Endothelial cell (in vitro differentiated cells): ENCODE measurements at places on chromosomes 7 and 10. TPM values are rescaled to one million over a fixed set of nuclear protein-coding genes. Genes with fewer than 3 reads are reported as not detected.

DNA sequence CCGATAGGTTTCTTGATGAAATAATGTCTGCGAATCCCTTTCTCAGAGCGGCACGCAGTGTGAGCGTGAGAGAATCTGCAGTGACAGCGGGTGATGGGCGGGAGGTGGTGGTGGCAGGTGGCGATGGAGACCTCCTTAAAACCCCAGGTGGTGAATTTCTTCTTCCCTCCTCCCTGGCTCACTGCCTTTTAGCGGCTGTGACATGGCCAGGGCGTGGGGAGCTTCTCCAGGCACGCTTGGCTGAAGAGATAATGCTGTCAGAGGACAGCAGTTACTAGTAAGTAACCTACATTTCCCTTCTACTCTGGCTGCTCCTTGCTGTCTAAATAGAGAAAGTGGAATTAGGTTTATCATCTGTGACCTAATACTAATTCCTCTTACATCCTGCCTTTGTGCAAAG is 141.4 kb upstream of the INSYN2A start:
- H3K27me3 ChIP-seq, result no peaks in the 10 kb centered on the region
- no peaks in the 10 kb centered on the region for H3K36me3 ChIP-seq
- H3K4me1 ChIP-seq, result peaks cover 10% of the 10 kb centered on the region
- H3K27ac ChIP-seq, result no peak overlapping the region
- no peak overlapping the region for H3K4me3 ChIP-seq

DNA sequence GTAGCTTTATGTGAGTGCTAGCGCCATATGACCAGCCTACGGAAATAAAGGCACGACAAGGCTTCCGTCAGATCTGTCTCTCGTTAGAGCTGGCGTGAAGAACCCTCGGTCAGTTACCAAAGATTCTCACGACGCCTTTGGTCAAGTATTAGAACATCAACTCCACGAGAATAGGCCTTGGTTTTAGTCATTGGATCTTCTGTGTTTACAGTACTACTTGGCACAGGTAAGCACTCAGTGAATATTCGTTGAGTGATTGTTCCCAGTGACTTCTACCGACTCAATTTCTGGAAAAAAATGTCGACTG is 316 bp downstream of the RBM48 start:
- H3K27ac ChIP-seq, result peak overlapping the region; percentile 99
- DNase-seq, result no peak
- H3K4me3 ChIP-seq, result peak overlapping the region; percentile 96
- H3K4me1 ChIP-seq, result peaks cover 18% of the 10 kb centered on the region

DNA sequence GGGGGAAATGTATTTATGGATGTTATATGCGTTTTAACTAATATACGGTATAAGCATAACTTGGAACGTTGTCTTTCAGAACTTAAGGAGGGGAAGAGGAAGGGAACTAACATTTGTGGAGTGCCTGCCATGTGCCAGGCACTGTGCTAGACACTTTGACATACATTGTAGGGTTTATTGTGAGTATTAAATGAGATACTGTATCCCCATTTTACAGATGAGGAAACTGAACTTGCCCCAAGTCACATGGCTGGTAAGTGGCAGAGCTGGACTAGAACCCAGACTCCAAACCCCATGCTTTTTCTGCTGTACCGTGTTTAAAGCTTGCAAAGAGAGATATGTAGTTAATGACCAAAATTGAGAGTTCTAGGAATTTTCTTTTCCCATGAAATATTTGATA is 74.6 kb downstream of the CREM start:
- H3K4me3 ChIP-seq, result no peak overlapping the region
- H3K36me3 ChIP-seq, result no peaks in the 10 kb centered on the region
- DNase-seq, result no peak
- H3K27me3 ChIP-seq, result peaks cover 2% of the 10 kb centered on the region
- H3K27ac ChIP-seq, result no peak overlapping the region

GRCh38 chr7:38330861-38331621 is 57.6 kb upstream of the TARP start:
- H3K36me3 ChIP-seq, result no peaks in the 10 kb centered on the region
- H3K27ac ChIP-seq, result no peak overlapping the region

MUC3A gene
- 3.4 TPM for total RNA-seq

KIF11 gene
- total RNA-seq, result 9.4 TPM
